ENCODE measurements at places on chromosomes 2 and 18.

DNA sequence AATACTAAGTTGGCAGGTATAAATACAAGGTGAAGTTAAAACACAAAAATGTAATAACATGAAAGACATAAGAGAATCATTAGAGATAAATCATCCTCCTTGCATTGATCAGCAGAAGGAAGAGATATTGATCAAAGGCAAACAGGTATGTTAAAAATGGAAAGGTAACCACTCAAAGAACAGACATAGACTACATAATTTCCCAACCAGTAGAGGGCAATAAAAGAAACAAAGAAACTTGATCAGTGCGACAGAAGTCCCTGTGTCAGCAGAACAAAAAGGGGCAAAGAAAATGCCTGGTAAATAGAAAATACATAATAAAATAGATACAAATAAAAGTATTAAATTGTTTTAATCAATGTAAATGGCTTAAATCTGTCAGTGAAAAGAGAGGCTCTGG, 53.6 kb downstream of the FAM228A start:
- peak; percentile 65 for DNase-seq

DNA sequence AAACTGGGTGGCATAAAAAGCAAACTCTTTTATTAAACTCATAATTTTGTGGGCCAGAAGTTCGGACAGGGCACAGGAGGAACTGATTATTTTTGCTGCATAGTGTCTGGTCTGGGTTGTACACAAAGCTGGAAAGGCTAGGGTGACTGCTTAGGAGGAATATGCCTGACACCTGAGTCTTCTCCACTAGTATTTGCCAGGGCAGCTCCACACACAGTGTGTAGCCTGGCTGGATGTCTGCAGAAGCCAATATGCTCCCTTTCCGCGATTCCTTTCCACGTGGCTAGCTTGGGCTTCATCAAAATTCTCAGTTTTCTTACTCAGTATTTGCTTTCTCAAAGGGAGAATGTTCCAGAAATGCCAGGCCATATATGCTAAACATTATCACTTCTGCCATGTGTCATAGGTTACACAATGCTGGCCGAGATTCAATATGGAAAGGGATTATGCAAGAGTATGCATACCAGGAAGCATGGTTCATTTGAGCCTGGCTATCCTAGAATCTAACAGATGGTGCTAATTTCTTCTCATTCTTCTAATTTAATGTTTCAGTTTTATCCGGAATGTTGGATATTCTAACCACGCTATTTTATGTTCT, 142.7 kb upstream of the DOK6 start:
- DNase-seq: no peak

GRCh38 chr2:133452583-133452982, 115.7 kb downstream of the NCKAP5 start:
- DNase-seq: no peak

DNA sequence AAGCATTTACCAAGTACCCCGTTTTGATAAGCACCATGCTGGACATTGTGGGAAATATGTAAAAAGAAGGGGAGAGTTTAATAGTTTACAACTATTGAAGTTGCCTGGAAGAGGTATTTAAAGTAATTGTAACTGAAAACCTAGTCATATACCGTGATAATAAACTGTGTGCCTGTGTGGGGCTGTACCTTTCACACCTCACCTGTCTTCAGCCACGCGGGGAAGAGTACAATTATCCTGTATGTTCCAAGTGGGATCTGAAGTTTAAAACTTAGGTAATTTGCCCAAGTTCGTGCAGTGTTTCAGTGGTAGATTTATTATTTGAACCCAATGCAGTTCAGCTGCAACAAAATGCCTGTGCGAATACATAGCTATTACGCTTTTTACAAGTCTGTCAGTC, 128.2 kb upstream of the TMEM200C start:
- DNase-seq: no peak

GRCh38 chr18:2857491-2858131, 10.8 kb downstream of the EMILIN2 start:
- DNase-seq: no peak

DNA sequence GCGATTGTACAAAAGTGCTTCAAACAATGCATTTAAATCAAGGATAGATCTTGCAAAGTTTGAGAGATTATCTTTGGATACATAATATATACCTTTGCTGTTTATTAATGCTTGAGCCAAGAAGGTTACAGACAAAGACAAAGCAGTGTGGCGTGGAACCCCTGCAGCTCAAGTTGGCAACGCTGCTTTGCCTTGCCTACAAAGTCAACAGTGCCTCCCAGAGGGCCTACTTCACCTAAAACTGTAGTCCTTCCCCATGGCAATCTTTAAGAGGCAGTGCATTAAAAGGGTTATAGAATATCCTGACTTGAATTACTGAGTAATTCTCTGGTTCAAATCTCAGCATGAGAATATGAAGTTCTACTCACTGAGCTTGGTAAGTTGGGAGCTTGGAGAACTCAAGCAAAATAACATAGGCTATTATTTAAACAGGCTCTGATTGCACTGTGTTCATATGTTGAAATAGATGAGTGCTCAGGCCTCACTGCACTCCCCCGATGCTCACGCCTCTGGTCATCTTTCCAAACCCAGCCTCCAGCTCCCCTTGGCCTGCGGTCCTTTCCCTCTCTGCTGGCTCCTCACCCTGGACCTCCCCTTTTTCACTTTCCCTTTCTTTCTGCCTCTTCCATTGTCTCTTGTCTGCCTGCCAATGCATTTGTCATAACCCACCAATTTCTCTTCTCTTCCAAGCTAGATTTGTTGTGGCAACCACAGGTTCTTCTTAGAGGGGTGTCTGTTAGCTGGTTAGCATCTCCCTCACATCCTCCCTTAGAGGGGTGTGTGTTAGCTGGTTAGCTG, 96.5 kb downstream of the MYT1L start:
- DNase-seq: peak; percentile 44

DNA sequence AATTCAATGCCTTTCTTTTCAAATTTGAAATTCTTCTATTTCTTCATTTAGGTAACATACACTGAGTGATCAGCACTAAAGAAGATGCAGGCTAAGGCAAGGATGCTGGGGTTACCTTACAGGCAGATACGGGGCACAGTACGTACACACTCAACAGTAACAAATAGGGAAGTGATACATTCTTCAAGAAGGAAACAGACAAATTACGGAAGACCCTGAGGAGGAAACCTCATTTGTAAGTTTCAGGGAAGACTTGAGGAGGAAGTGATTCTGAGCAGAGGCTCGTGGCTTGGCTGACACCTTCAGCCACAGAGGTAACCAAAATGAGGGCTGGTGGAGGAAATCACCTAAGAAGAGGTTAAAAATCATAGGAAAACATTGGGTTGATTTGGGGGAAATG, 1108.3 kb upstream of the KLHL29 start:
- peak; percentile 77 for DNase-seq

DNA sequence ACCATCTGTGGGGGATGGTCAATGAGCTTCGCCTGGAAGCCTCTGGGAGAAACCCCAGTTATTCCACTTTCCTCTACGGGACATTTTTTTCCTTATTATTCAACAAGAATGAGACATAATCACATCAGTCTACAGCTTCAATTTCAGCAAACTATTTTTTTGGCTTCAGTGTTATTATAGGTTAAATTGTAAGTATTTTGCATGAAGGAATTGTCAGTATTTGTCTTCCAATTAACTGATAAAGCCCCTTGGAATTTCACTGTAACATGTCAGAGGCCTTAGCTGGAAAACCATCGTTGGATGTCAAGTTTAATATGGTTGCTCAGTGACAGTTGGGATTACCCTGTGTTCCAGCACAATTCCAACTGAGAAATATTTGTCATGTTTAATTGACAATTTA, 480.9 kb upstream of the CHST9 start:
- DNase-seq: no peak

DNA sequence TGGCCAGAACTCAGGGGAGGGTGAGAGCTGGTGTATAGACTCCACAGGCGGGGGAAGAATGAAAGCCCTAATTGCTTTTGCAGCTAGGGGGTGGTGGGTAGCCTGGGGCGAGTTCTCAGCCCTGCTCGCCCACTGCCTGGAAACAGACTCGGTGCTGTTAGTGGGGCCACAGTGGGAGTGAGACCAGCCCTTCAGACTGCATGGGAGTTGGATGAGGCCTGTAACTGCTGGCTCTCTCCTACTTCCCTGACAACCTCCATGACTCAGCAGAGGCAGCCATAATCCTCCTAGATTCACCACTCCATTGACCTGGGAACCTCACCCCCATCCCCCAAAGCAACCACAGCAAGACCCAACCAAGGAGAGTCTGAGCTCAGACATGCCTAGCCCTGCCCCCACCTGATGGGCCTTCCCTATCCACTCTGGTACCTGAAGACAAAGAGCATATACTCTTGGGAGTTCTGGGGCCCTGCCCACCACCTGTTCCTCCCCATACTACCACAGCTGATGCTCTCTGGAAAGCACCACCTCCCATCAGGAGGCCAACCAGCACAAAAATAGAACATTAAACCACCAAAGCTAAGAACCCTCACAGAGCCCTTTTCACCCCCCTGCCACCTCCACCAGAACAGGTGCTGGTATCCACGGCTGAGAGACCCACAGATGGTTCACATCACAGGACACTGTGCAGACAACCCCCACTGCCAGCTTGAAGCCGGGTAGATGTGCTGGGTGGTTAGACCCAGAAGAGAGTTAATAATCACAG, 226.3 kb downstream of the EIPR1 start:
- DNase-seq: no peak

DNA sequence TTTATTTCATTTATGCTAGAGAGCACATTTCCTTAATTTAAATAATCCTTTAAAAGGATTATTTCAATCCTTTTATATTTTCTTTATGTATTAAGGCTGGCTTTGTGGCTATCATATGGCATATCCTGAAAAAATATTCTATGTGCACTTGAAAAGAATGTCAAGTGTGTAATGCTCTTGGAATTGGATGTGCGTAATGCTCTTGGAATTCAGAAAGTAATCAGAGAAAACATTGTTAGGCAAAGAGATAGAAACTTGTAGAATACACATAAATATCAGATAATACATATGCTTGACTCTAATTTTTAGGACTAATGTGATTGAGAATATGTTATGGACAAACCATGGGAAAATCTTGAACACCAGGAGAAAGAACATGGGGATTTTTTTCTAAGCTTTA, 197.5 kb upstream of the COL3A1 start:
- no peak for DNase-seq

DNA sequence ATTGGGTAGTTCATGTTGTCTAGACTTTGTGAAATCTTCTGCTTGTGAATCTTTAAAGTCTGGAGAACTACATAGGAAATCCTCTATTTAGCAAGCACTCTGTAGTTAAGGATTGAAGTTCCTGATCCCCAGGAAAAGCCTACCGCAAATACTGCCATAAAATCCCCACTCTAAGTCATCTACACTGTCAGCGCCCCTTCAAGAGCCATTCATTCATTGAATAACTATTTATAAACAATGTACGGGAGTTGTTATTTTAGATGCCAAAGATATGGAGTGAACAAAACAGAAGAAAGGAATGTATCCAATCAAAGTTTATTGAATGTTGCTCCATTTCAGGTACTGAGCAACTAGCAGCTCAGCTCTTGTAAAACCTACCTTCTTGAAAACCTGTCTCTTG, 36.5 kb upstream of the SLC39A10 start:
- DNase-seq: no peak

DNA sequence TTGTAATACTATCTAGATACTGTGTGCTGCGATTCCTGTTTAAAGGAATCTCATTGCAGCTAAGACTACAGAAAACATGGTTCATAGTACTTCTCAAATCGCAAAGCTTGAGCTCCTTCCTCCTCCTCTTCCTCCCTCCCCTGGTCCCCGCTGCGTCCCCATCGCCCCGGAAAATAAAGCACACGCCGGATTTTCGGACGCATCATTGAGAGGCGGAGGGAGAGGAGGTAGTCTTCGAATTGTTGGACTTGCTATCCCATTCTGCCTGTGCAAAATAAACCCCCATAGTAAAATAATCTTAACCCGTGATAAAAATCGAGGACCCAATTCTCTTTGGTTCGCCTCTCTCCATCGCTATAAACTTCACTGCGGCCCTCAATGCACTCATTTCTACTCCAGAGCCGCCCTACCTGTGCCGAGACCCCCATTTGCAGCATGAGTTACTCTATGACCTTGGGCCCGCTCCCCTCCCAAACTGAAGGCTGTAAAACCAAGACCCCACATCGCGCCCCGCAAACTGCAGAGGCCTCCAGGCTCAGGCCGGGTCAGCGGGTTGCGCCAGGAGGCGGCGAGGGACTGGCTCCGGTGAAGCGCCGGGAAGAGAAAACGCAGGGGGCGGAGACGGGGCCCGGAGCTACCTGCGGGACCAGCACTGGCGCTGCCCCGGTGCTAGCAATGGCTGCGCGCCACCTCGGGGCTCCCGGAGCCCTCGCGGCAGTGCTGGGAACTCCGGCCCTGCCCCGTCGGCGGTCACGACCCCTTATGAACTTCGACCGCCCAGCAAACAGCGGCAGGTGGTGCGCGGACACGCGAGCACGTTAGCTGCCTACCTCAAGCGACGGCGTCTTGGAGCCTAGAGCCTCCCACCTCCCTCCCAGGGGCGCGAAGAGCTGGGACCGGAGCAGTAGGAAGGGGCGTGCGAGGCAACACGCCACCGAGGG, 649 bp downstream of the ESCO1 start:
- peak; percentile 84 for DNase-seq

DNA sequence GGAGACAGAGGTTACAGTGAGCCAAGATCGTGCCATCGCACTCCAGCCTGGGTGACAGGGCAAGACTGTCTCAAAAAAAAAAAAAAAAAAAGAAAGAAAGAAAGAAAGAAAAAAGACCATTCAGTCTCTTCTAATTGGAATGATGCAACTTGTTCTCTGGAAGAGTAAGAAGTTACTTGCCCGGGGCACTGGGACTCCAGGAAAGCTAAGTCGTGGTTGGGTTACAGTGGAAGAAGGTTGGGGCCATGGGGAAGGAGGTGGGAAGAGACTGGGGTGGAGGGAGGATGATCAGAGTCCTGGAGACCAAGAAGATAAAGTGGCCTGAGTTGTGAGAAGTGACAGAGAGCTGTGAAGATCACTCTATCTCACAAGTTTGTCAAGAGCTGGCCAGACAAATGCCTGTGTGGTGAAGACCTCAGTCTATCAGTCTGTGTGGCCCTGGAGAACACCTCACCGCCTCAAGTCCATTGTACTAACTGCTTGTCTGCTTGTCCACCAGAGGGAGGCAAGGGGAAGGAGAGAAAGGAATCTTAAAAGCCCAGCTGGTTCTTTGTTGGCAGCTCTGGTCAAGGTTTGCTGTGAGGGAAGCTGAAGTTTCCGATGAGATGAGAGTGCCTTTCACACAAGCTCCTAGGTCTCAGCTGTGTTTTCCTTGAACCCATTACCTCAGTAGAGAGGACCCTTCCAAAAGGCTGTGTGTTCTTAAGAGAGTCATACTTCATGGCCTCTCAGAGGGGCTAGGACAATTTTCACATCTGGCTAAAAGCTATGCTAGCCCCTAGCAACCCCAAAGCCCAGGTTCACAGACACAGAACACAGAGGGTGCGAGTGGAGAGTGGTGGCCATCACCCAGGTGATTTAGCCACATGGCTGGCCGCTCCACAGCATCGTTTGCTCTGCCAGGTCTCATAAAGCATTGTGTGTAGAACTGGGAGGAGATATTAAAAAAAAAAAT, 72.0 kb upstream of the TMEM178A start:
- DNase-seq: peak; percentile 71
